ENCODE measurements at places on chromosomes 1 and 21.

DNA sequence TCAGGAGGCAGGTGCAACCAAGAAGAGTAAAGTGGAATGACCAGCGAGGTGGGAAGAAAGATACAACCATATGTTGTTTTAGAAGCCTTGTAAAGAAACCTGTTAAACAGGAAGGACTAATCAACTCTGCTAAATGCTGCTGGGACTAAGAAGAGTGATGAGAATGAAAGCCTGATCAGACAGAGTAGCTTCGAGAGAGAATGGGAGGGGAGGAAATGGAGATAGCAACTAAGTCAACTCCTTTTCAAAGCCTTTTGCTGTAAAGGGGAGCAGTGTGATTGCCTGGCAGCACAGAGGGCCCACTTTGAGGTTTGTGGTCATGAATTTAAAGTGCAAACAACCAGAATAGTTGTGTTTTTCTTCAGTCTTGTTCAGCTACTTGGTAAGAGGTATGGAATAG lies 31.4 kb downstream of the SLC30A7 start:
- DNase-seq: peak; percentile 35

DNA sequence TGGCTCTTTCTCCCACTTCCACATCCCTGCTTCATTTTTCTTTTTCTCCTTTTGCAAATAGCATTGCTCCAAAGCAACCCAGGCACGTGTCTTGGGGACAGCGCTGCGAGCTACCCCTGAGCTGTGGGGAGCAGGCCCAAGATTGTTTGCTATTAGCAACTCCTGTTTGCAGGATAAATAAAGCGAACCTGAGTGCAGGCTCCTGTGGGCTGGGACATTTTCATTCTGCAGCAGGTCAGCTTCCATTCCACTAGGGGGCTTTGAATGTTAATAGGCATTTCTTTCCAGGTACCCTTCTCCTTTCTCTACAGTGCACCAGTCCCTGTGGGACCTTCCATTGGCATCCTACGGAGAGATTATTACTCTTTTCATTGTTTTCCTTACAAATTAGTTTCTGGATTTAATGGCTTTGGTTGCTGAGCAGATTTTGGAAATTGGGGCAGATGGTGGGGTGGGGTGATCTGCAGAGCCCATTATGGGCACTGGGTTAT lies 54.0 kb downstream of the OLFML3 start:
- DNase-seq: no peak

- no peak for DNase-seq
Measured at GRCh38 chr21:32918478-32919120, 107.1 kb upstream of the OLIG2 start.

GRCh38 chr21:14482165-14482564 lies 64.0 kb downstream of the SAMSN1 start:
- DNase-seq: no peak

GRCh38 chr1:51172811-51173210 lies 63.3 kb upstream of the RNF11 start:
- no peak for DNase-seq

GRCh38 chr1:31706384-31707058 lies 2.7 kb upstream of the COL16A1 start:
- no peak for DNase-seq

GRCh38 chr1:227032396-227032795 lies 92.3 kb downstream of the COQ8A start:
- DNase-seq: no peak

GRCh38 chr1:173249349-173249748 lies 42.2 kb upstream of the TNFSF4 start:
- no peak for DNase-seq

- DNase-seq: no peak
Measured at GRCh38 chr1:190464690-190465089, 13.0 kb downstream of the BRINP3 start.

- no peak for DNase-seq
Measured at GRCh38 chr1:184388319-184388889, 1.6 kb downstream of the C1orf21 start.

- no peak for DNase-seq
Measured at GRCh38 chr1:194044892-194045291, 858.5 kb upstream of the B3GALT2 start.

- no peak for DNase-seq
Measured at GRCh38 chr1:184507604-184508280, 120.9 kb downstream of the C1orf21 start.

DNA sequence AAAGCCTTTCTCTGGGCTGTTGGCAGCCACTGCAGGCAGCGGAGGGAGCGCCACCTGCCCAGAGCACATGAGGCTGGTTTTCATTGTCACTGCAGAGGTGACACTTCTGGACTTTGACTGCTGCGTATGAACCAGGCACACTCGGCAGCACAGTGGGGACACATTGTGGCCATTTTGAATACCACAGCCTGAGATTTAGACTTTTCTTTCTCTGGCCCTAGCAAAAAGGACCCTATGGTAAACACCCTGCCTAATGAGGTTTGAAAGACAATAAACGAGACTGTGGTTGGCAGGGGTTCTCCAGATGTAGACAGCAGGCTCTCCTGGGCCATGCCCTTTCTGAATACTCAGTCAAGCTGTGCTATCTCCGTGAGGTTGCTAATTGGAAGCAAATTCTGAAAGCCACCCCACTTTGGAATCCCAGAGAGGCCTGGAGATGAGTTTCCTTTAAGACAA lies 12.0 kb upstream of the KCNE2 start:
- DNase-seq: no peak

DNA sequence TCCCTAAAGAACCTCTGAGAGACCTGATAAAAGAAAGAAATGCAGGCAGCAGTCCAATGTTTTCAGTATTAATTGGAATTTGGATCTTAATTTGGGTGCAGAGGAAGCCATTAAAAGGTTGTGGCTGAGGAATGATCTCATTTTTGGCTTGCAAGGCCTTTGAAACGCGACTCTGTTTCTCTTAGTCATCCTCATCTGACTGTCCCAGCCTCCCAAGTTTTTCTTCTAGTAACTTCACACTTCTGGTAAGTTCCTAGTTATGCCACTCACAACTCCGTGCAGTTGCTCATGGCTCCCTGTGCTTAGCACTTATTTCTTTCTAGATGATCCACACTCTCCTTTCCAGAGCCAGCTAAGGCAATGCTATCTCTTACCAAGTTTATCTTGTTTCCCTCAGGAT lies 147.4 kb upstream of the USP24 start:
- DNase-seq: no peak

GRCh38 chr1:59411147-59411546 lies 114.3 kb downstream of the FGGY start:
- DNase-seq: no peak

GRCh38 chr1:156809711-156810366 lies 6.8 kb downstream of the SH2D2A start:
- DNase-seq: no peak

- DNase-seq: no peak
Measured at GRCh38 chr1:61568460-61569302, 156.3 kb downstream of the TM2D1 start.

- DNase-seq: no peak
Measured at GRCh38 chr1:182460550-182460951, 10.6 kb downstream of the RGSL1 start.

- DNase-seq: no peak
Measured at GRCh38 chr1:55974714-55975441, 604.5 kb downstream of the PLPP3 start.

GRCh38 chr1:233190987-233191386 lies 104.5 kb downstream of the PCNX2 start:
- no peak for DNase-seq

DNA sequence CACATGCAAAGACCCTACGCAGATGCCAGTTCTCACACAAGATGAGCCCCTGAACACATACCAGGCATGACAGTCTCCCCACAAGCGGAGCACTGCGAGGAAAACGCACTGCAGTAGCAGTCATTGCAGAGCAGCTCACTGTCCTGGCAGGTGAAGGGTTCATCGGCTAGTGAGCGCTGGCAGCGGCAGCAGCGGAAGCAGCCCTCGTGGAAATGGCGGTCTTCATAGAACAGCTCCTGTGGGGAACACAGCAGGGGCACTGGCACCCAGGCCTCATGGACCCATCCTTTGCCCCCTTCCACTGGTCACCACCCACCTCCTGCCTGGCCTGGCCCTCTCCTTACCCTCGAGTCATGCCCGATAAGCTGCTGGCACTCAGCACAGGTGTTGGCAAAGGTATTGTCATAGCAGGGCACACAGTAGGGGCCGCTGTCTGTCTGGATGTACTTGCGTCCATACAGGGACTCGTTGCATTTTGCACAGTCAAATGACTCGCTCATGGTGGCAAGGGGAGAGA lies 6.3 kb downstream of the FHL3 start:
- DNase-seq: no peak

DNA sequence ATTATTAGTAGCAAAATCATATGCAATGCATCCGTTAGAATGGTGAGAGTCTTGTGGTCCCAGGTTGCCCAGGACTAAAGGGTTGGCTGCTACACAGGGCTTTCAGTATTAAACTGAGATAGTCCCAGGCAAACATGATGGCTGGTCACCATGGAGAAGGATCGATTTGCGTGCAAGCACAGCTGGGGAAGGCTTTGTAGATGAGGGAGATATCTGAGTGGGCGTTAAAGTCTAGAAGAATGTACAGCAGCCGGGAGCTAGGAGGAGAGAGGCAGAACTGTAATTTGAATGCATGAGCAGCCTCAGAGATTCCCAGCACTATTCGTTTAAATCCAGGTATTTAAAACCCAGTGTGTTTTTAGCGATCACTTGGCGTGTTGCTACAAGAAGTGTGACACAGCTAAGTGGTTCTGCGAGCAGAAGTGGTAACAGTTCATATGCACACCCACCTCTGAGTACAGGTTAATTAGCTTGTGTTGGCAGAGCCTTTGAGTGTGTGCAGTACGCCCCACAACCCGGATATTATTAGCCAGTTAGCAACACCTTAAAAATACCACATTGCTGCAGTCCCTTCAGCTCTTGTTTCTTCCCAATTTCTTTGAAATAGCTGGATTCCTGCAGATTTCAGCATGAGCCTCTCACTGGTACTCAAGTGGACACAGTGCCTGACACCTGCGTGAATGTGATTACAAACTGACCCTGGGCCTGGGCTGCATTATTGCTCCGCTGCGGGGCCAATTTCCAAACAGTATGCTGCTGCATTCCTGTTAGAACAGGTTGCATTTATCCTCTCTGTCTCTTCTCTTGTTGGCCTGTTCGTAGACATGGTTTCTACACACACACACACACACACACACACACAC lies 67.2 kb upstream of the SCAF4 start:
- DNase-seq: no peak

GRCh38 chr1:203656796-203657747 lies 30.4 kb downstream of the ATP2B4 start:
- no peak for DNase-seq

DNA sequence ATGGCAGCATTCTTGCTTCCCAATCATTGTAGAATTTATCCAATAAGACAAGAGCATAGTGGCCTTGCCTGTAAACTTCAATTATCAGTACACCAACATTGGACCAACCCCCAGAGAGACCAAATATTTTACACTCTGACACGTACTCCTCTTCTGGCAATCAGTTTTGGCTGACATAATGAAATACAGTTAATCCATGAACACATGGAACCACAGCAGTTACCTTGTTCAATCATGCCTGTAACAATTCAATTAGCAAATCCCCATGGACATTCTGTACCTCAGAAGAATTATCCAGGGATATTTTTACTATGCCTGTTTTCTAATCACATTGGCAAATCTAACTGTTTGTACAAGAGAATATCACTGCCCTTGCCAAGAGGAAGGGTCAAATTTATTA lies 2162.0 kb downstream of the MRPL39 start:
- DNase-seq: no peak

DNA sequence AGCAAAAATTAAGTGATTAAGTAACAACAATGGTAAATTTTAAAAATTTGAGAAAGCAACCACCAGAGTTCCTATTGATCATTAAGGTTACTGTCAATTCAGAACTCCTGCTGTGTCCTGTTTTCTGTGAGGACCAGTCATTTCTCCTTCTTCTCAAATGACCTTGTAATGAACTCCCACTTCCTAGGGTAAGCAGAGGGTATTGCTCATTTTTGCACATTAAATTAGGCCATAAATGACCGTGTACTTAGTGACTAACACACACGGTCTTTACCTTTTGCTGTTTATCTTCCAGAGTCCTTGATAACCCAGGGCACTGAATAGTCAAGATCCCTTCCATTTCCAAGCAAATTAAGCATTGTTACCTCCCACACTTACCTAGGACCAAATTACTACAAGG lies 227.5 kb upstream of the LYPLAL1 start:
- no peak for DNase-seq

DNA sequence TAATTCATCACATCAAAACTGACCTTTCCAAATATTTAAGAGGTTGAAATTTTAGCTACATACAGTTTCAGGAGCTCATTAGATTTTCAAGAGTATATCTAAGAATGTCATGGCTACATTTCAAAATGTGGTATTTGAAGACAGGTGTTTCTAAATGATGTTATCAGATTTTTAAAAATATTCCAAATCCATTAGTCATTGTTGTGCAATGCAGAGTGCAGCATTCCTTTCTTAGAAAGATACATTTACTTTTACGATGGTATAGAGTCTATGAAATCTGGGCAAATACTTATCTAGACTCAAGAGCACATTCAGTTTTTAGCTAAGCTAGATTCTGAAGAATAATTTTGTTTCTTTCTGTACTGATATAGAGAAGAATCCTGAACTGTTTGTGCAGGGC lies 230.3 kb downstream of the CHRM3 start:
- DNase-seq: no peak

DNA sequence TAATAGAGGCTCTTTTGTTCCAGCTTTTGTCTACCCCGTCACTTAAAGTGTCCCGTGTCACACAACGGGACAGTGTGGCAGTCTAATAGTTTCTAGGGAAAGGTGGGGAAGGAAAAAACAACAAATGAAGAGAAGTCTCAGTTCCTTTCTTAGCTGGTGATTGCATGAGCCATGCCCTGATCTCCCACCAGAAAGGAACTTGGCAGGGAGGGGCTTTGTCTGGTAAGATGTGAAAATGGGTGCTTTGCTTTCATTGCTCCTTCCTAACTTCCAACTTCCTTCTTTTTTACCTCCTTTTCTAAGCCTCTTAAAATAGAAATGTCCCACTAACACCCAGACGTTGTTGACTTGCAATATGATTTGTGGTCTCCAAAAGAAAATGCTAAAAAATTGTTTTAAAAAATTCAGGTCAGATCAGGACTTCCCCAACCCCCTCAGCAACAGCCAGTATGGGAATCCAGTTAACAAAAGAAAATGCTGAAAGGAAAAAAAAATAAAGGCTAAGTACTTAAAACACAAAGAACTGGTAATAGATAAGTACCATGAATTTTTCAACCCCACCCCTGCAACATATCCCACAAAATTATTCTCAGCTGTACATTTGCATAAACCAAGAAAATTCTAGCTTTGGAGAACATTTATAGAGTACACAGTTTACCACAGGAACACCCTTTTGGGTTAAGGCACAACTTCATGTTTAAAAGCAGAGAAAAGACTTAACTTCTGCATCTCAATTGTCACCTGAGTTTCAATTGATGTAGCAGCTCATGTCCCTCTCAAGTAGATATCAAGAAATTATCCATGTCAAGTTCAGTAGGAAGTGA lies 106.2 kb downstream of the NIBAN1 start:
- DNase-seq: no peak

GRCh38 chr21:45381036-45381787 lies 23.8 kb upstream of the COL18A1 start:
- DNase-seq: no peak

GRCh38 chr1:13967707-13968106 lies 267.7 kb downstream of the PRDM2 start:
- DNase-seq: no peak

GRCh38 chr1:25049190-25049589 lies 119.1 kb upstream of the RUNX3 start:
- no peak for DNase-seq

GRCh38 chr1:209625791-209626285 lies 26.4 kb downstream of the LAMB3 start:
- DNase-seq: no peak

Measured in central memory CD8-positive, alpha-beta T cell (primary cell).